ENCODE measurements at places on chromosomes 11 and 22.

- DNase-seq: no peak
Measured at GRCh38 chr11:14341968-14342367, 17.0 kb downstream of the RRAS2 start.

DNA sequence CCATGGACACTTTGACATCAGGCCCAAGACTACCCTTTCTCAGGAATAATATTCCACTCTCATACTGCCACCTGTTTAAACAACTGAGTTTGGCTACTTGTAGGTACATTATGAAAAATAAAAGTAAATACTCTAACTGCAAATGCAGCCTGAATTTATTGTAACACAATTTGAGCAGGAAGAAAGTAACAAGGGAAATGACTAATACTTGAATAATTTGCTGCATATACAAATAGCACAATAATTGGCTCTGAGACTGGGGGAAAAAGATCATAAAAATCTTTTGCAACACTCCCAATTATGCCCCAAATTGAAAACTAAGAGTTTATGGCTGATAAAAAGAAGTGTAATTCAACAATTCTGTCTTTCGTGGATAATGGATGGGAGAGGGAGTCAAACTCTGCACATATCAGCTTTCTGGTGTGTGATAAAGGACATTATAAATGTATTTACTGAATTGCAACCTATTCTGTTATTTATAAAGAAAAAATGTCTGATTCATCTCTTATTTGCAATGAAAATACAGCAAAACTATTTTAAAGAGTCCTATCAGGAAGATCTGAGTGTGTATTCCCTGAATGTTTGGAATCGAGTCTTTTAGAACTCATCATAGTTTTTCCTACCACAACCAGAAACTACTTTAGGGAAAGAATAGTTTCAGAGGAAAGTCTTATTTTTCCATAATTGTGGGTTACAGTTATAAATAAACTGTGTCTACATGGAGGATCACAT is 359.0 kb downstream of the JRKL start:
- DNase-seq: no peak

- no peak for DNase-seq
Measured at GRCh38 chr22:50017701-50018224, 5.2 kb upstream of the IL17REL start.

DNA sequence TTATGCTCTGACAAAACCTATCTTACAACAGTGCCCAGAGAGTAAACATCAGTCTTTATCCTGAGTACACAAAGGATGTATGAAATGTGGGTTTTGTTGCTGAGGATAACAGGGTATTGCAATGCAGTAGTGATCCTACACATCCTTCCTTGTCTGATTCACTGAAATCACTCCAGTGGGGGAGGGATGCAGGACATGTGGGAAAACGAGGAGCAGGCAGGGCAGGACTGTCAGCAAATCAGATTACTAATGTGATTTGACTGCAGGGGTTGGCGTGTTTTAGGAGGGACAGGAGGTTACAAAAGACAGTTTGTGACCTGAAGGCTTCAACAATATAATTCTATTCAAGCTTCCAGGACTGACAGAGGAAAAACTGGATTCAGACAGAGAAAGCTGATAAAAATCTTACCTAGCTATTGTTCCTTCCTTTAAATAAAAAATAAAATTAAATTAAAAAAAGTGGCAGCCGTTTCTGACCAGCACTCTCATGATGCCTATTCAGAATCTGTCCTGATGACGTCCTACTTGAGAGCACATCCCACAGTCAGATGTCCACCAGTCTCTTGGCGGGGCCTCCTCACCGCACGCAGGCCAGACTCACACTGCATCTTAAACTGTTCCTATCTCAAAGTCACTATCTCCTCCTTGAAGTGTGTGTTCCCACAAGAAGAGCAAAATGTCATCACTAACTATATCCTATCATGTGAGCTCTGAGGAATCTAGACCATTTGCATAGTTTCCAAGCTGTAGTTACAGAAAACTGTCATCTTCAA is 50.6 kb upstream of the MN1 start:
- no peak for DNase-seq

DNA sequence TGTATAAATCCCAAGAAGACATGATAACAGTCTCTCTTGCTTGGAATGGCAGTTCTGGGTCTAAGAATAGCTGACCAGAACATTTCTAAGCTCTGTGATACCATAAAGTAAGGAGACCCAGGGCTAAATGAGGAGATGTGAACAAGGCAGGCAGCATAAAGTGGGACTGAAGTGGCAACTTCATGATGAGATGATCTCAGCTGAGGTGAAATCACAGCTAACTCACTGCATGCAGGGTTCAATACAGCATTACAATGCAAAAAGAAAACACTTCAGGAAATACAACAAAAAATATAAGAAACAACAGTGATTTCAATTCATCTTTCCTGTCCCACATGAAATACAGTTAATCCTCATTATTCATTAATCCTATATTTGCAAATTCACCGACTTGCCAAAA is 44.6 kb downstream of the MRE11 start:
- DNase-seq: no peak

- no peak for DNase-seq
Measured at GRCh38 chr11:86980086-86980796, 25.0 kb upstream of the FZD4 start.

GRCh38 chr22:28907311-28908008 is 24.1 kb downstream of the ZNRF3 start:
- no peak for DNase-seq
